ENCODE measurements at places on chromosomes 13 and 19.

DNA sequence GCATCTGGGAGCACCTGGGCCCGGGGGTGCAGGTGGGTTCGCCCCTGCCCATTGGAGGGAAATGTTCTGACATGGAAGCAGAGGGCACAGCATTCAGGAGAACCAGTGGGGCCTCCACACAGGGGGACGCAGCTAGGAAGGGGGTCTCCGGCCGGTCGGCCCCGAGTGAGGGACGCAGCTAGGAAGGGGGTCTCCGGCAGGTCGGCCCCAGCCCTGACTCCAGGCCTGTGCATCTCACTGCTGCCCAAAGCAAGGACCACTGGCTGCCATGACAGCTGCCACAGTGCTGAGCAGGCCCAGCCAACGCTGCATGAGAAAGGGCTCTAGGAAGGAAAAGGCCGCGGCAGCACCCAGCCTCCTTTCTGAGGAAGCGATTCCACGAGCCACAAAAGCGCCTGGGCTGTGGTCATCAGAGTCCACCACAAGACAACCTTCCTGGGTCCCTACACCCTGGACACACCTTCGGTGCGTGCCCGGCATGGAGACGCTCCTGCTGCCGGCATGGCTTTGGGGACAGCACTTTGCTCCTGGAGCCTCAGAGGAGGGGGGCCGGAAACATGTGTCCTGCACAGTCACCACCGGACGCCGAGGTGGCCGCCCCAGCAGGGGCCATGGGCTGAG is 9.7 kb downstream of the RASA3 start:
- DNase-seq: no peak

DNA sequence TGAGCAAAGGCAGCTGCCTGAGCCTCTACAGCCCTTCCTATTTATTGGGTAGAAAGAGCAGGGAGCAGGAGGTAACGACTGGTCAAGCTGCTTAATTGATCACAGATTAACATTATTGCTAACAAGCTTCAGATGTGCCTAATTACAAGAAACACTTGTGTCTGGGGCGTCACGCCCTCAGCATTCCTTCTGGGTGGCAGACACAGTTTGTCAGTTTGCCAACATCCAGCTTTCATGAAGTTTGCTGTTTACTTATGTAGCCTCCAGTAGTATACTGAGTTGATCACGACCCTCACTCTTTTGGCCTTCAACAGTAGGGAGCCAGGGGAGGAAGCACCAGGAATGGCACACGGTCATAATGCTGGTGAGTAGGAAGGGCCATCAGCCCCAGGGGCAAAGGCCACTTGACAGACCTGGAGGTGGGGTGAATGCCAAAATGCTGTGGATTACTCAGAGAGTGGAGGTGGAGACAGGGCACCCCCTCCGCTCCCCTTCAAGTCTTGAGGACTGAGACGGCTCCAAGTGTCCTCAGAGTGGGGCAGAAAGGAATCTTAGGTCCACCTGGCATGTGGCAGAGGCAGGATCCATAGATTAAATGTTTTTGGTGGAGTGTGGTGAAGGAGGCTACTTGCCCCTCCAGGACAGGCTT is 34.9 kb upstream of the PSPC1 start:
- no peak for DNase-seq

- DNase-seq: peak; percentile 61
Measured at GRCh38 chr13:106530171-106530851, 5.2 kb downstream of the EFNB2 start.

DNA sequence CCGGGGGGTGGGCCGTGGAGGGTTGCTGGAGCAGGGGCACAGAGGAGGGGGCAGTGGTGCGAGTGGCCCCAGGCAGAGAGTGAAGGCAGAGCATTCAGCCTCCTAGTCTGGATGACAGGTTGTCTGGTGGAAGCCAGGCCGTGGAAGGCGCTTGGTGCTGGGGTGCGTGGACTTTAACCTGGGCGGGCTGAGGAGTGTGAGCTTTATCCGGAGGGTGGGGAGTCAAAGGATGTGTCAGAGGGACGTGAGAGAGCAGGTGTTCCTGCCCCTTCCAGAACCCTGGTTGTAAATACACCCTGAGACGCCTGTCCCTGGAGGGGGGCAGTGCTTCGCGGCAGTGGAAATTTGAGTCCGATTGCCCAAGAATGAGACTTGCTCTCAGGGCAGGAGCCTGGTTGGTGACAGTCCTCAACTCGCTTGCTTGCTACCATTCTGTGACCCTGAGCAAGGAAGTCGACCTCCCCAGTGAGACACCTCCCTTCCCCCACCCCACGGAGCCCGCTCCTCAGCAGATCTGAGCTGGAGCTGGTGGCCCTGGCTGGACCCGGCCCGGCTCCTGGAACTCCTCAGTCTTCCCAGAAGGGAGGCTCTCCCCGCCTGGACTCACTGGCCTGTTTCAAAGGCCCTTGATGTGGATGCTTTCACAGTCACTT is 2.3 kb downstream of the SPPL2B start:
- peak; percentile 46 for DNase-seq

DNA sequence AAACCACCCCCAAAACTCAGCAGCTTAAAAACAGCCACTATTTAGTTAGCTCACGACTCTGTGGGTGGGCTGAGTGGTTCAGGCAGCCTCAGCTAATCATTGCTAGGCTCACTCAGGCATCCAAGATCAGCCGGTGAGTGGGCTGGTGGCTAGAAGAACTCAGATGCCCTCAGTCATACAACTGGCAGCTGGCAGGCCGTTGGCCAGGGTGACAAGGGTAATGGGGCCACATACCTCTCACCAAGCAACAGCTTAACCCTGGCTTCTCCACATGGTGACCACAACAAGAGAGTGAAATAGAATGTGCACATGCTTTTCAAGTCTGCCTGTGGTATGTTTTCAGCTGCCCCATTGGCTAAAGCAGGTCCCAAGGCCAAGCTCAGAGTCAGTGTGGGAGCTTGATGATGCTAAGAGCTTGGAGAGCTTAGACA is 435.4 kb upstream of the TSHZ3 start:
- no peak for DNase-seq

GRCh38 chr13:67045357-67045756 is 184.8 kb downstream of the PCDH9 start:
- DNase-seq: no peak

DNA sequence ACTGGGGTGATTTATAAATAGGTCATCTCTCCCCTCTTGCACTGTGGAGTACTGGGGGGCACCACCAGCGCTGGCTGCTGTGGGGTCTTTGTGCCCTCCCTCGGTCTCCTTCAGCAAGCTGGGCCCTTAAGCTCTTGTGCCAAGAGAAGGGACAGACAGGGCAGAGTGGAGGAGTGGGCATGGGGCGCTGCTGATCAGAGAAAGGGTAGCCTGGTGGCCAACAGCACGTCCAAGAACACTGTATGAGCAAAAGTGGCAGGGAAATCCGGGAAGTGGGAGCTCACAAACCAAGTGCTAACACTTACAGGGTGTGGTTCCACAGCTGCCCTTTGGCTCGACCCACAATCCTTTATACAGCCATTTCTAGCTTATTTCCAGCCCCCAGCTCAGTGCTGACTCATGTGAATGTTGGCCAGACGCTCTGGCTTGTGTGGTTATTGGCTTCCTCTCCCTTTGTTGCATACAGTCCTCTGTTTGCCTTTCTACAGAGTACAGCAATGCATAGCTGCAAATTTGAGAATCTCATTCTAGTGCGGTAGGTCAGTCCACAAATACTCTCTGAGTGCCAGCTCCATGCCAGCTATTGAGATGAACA is 298.8 kb downstream of the SHISA2 start:
- peak; percentile 18 for DNase-seq

GRCh38 chr19:5955636-5955935 is 22.4 kb downstream of the RANBP3 start:
- DNase-seq: peak; percentile 76

DNA sequence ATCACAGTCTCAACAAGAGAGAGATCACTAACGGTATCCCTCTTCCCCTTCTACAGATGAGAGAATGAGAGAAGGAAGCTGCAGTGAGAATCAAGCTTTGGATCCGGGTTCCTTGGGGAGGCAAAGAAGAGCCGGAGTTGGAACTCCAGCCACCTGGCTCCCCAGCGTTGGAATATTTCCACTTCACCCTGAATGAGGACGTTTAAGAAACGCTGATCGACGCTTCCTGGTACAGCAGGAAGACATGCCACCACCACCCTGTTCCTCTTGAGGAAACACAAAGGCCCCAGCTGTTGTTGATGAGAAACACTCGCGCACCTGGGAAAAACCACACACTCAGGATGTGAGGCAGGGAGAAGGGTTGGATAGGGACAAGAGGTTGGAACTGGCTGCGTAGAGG is 11.3 kb upstream of the CACNG8 start:
- DNase-seq: no peak

DNA sequence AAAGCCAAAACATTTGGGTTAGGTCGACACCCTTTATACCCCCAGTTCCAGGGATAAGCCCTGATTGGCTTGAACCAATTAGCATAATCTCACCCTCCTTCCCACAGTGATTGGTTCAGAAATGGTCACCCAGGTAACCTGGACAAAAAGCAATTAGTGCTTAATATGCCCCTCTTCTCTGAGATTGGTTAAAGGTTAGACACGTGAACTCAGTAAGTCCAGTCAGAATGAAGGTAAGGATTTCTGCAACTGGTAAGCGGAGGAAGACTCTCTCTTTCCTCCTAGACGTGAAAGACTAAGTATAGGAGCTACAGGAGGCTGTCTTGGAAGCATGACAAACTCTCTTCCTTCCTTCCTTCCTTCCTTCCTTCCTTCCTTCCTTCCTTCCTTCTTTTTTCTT is 1.3 kb upstream of the PNMA8C start:
- no peak for DNase-seq

DNA sequence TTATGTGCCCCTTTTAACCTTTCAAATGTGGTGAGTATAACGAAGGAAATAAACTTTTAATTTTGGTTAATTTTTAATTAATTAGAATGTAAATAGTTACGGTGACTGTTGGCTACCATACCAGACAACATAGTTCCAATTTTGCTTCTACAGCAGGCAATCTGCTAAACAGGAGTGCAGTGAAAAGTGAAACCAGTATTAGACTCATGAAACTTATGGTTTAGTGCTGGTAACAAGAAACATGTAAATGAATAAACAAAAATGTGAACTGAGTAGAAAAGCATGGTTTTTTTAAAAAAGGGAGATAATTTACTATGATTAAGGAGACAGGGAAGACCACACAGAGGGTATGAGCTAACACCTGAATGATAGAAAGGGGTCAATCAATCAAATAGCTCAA is 478.4 kb downstream of the PCDH9 start:
- no peak for DNase-seq

DNA sequence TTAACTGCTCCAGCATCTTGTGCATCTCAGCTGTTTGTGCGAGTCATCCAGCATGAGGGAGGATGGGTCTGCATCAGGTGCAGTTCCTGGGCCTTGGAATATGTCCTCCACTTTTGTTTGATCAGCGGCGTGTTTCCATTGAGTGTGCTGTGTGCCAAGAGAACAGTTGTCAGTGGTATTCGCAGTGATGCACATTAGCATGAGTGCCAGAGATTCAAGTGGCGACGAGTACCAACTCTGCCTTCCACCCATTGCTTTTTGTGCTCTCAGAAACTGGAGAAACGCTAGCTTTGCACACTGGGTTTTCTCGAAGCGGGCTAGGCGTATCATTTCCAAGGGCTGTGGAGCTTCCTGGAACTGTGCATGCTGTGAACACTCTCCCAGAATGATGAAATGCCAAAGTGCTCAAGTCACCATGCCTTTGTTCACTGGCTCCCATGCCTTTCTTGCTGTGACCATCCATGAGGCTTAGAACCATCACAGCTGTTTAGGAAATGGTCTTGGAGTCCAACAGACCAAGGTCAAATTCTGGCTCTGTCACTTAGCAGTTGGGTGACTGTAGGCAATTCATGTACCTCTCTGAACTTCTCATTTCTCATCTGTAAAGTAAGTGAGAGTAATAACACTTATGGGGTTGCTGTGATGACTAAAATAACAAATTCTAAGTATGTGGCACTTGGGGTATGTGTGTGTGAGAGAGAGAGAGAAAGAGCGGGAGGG is 18.4 kb downstream of the LRCH1 start:
- no peak for DNase-seq

DNA sequence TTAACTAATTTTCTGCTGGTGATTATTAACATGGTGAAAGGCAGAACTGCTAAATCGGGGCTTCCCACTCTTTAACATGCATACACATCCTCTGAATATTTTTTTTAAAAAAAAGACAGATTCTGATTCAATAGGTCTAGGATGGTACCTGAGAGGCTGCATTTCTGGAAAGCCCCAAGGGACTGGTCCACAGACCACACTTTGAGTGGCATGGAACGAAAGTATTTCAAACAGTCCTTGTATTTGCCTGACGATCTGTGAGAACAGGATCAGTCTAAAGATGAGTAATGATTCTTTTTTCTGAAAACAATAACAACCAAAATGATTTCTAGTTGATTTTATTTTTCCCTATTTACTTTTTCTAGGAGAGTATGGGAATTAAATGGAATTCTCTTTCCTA is 16.7 kb upstream of the SPART start:
- DNase-seq: no peak

DNA sequence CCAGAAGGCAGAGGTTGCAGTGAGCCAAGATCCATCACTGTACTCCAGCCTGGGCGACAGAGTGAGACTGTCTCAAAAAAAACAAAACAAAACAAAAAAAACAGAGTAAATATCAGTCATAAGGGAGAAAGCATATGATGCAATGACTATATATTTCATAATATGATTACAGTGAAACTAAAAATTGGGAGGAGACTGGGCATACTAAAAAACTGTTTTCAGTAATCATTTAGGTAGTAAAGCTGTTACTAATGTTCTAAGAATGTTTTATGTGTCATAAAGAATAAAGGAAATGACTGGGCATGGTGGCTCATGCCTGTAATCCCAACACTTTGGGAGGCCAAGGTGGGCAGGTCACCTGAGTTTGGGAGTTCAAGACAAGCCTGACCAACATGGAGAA is 15.9 kb downstream of the ZNF573 start:
- no peak for DNase-seq

- no peak for DNase-seq
Measured at GRCh38 chr13:100648354-100648753, 26.2 kb downstream of the TMTC4 start.

DNA sequence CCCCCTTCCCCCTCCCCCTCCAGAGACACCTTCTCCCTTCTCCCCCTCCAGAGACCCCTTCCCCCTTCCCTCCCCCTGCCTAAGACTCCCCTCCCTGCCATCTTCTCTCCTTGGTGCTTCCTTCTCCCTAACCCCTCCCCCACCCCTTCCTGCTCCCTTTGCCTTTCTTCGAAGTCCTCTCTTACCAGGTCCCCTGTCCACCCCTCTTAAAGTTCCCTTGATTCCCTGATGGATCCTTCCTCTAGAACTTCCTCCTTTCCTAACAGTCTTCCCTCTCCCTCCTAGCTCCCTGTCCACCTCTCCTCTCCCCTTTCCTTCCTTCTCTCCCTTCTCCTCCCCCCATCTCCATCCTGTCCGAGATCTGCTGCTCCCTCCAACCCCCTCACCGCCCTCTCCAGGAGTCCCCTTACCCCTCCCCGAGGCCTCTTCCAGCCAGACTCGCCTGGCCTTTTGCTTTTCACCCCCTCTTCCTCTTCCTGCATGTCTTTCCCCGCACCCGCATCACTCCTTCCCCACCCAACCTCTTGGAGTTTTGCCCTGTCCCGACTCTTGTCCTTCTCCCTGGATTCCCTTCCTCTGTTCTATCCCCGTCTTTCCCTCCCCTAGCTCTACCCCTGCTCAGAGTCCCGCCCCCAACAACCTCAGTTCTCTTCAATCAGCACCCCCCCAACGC is 3.1 kb downstream of the TNFSF9 start:
- DNase-seq: no peak

- DNase-seq: no peak
Measured at GRCh38 chr13:114045113-114045735, 71.3 kb upstream of the C13orf46 start.

- DNase-seq: peak; percentile 5
Measured at GRCh38 chr13:103187721-103188156, 121.5 kb upstream of the SLC10A2 start.

- no peak for DNase-seq
Measured at GRCh38 chr13:27825072-27825471, 32.8 kb downstream of the GSX1 start.
